Nucleus accumbens (tissue), 56 donors: ENCODE measurements at places on chromosomes 2 and 18.

- DNase-seq, result peak; percentile 31
These were observed 1.7 kb downstream of the MYCN start for GRCh38 chr2:15941871-15942710.

GRCh38 chr2:7740114-7740513 is 822.9 kb downstream of the RNF144A start:
- DNase-seq, result no peak

DNA sequence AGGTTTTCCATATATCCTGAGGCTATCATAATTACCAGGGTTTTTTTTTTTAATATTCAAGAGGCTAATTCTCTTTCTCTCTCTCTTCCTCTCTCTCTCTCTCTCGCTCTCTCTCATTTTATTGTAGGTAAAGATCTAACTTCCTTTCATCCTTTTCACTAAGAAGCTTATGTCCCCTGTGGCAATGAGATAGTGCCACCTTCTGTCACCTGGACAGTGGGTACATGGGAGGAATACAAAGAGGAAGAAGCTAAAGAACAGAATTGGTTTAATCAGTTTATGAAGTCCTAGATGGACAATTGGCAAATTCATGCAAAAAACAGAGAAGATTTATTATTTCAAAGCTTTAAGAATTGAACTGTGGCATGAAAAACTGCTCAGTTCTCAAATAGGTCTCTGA is 1582.3 kb upstream of the TMEFF2 start:
- no peak for DNase-seq

DNA sequence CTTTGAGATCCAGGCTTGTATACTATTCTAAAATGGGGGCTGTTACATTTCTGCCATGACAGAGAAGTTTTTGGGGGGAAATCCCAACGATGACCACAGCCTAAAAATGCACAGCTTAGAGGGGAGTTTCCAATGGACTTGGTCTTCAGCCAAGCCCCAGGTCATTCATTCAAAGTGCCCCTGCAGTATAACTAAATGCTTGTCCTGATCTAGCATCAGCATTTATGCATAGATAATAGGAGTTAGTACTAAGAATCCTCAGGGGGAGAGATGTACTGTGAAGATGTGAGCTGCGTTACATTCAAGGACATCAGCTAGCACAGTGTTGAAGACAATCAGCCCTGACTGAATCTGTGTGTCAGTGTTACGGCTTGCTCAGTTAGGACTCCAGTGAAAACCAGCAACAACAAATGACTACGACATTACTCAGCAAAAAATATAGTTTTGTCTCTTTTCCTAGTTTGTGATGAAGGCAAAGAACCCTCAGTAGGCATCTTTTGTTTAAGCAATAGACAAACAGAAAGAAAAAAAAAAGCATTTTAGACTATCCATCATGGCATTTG is 160.9 kb downstream of the ZEB2 start:
- DNase-seq, result no peak

GRCh38 chr2:155839991-155840390 is 492.5 kb downstream of the NR4A2 start:
- DNase-seq, result no peak

DNA sequence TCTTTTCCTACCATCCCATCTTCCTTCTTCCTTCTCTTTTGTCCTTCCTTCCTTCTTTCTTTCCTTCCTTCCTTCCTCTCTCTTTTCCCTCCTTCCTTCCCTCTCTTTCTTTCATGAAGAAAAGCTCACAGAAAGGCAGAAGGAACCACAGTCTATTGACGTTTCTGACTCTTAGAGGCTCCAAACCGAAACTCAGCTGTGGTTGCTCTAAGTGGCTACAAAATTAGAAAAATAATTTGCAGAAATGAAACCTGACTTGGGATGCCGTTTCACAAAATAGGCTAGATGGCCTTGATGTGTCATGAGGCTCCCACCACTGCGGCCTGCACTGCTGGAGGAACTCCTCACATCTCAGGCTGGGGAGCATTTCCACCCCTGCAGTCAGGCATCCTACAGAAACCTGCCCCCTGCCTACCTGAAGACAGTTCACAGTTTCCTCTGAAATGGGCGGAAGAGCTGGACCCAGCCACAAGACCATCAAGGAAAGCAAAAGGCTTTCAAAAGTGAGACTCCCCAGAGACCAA is 165.6 kb downstream of the SMAD7 start:
- no peak for DNase-seq

- DNase-seq, result no peak
These were observed 640.2 kb upstream of the SYT4 start for GRCh38 chr18:43917520-43917919.

DNA sequence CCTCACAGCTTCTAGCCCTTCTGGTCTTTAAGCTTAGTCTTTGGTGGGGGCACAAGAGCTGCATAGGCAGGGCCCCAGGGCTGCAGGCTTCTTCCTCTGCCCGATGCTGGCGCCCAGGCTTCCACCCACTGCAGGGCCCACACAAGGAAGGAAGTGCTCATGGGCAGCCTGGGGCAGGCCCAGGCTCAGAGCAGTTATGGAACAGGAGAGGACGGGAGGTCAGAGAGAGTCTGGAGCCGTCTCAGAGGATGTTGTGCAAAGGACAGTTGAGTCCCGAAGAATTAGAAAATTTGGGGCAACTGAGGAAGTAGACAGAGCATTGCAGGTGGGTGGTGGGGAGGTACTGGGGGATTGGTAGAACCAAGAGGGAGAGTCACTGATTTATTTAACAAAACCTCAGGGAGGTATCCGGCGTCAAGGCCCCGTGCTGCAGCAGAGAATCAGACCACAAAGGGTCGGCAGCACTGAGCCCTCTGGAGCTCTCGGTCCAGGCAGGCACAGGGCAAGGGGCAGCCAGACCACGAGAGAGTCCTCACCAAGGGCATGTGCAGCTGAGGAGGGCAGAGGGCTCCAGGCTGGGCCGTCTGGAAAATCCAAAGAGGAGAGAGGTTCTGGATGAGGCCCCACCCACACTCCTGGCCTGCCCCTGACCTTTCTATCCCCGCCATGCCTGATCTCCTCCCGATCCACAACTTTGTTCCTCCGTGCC is 110.8 kb upstream of the GLI2 start:
- no peak for DNase-seq

- no peak for DNase-seq
These were observed 256.0 kb downstream of the HAUS1 start for GRCh38 chr18:46360102-46360699.

GRCh38 chr2:226728996-226729395 is 70.6 kb downstream of the IRS1 start:
- DNase-seq, result no peak
